ENCODE measurements at places on chromosomes 3 and 15.

- DNase-seq: no peak
These were observed 116.4 kb downstream of the PDCD6IP start for GRCh38 chr3:33914731-33915379.

DNA sequence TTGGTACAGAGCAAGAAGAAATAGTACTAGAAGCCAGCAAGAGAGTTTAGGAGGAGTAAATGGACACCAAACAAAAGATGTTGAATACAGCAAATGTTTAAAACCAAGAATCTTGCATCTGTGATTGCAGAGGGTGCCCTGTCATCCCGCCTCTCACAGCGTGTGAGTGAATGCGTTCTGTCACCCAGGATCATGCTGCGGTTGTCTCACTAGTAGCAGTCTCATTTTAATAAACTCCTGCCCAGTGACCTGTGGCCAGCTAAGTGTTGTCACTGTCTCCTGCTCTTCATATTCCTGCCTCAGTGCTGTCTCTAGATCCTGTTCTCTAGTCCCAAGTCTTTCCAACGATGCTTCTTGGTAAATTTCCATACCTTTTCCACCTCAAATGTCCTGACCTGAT is 584.6 kb downstream of the MCTP2 start:
- no peak for DNase-seq

GRCh38 chr15:50652671-50653070 is 33.9 kb downstream of the TRPM7 start:
- DNase-seq: no peak

DNA sequence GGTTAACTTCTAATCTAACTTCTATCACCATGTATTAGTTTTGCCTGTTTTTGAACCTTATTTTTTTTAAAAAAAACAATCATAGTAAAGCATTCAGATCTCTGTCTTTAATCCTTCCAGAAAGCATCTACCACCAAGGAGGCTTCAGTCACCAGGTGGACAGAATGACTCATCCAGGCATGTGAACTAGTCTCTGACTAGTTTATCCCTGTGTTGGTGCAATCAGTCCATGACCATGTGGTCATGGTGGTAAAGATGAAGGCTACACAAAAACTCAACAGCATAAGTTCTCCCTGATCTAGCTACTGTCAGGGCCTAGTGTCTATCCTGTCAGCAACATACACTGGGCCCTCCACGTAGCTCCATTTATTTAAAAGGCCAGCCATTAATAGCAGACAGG is 750.6 kb downstream of the AGBL1 start:
- no peak for DNase-seq

DNA sequence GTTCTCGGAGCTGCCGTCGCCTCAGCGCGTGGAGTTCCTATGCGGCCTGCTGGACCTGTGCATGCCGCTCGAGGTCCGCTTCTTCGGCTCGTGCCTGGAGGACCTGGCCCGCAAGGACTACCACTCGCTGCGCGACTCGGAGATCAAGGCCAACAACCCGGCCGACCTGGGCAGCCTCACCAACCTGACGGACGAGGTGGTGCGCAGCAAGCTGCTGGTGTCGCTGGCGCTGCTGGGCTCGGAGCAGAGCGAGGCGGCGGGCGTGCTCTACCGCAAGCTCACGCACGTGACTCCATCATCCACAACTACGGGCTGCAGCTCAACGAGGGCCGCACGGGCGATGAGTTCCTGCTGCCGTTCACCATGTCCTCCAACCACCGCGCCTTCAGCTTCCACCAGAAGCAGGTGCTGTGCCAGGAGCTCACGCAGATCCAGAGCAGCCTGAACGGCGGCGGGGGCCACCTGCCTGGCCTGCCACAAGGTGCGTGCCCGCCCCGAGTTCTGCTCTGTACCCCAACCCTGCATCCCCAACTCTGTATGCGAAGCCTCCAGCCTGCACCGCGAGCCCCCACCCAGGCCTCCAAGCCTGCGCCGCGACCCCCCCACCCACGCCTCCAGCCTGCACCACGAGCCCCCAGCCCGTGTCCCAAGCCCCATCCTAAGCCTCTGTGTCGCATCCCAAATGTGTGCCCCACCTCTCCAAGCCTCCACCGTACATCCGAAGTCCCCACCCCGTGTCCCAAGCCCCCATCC is 178.2 kb downstream of the OR4M2 start:
- DNase-seq: no peak

GRCh38 chr3:128488991-128489673 is 3.9 kb downstream of the GATA2 start:
- DNase-seq: no peak

Measured in stimulated activated CD8-positive, alpha-beta memory T cell treated with anti-CD3 and anti-CD28 coated beads, Interleukin-2, amount 100 ng/mL, for 48 hours (primary cell).